GM23248 (cell line): ENCODE measurements at places on chromosomes 12 and 14.
A peak's percentile ranks its signal among the peaks of the same experiment; 100 is the strongest.

- peak; percentile 53 for DNase-seq
These were observed 71.8 kb upstream of the BCL2L14 start for GRCh38 chr12:11998944-11999315.

DNA sequence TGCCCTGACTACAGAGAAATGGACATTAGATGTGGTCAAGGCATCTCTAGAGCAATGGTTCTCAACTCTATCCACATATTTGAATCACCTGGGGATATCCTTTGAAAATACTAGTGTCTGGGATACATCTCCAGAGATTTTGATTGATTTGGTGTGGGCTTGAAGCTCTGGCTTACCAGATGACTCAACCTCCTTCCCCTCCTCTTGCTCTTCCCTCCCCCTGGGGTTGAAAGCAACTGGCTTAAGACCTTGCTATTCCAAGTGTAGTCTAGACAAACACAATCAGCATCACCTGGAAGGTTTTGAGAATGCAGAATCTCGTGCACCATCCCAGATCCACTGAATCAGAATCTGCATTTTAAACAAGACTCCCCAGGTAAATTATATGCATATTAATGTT, 183.8 kb downstream of the DAD1 start:
- no peak for DNase-seq

GRCh38 chr14:67241411-67242167, at the start of gene PALS1:
Gene PALS1 (plus strand): TSS chr14:67241435. CDS start chr14:67279171, 37,736 bp downstream.
- peak; percentile 94 for DNase-seq

GRCh38 chr14:60723116-60723906, 840 bp downstream of the SIX4 start:
- peak; percentile 77 for DNase-seq

GRCh38 chr14:101884934-101885576, 79.3 kb upstream of the DYNC1H1 start:
- no peak for DNase-seq

- DNase-seq, result peak; percentile 99
These were observed 181.3 kb upstream of the FKBP4 start for GRCh38 chr12:2613326-2614073.

DNA sequence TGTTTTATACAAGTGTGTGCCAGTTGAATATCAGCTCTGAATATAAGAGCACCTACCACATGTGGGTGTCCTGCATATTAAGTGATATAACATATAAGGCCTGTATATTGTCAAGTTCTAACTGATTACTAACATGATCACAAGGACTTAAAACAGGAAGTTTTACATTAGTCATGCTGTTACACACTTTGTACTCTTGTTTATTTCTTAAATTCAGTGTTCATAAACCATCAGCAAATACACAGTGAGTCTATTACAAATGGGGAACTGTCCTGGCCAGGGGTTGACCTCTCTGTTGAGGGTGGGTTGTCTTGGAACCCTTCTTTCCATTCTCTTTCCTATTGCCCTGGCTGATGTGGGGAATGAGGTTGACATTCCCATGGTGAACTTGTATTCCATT, 19.1 kb downstream of the HELB start:
- no peak for DNase-seq

DNA sequence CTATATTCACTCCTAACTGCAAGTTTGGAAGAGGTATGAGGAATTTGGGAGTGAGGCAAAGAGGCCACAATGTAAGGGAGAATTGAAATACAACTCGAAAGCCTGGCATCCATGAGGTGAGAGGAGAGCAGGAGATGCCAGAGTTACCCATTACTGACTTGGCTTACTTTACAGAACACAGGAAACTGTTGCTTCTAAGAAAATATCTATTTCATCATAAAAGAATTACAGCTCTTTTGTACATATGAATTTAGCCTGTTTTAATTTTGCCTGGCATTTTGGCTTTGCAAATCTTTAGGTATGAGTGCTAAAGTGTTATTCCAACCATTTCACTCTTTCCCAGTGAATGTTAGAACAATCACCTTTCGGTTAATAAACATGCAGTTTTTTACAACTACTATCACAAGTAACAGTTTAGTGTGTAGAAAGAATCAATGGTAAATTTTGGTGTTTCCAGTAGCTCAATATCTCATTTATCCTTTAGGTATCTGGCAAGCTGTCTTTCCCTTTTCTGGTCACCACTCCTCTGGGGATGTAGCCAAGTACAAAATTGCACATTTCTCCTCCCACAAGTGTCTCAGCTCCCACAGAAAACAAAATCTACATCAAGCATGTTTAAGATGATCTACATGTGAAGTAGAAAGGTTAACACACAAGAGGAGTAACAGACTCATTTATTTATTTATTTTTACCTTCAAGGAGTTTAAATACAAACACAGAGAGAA, 196.6 kb upstream of the DCN start:
- no peak for DNase-seq

- peak; percentile 53 for DNase-seq
These were observed 26.6 kb downstream of the NUP37 start for GRCh38 chr12:102093319-102093718.

DNA sequence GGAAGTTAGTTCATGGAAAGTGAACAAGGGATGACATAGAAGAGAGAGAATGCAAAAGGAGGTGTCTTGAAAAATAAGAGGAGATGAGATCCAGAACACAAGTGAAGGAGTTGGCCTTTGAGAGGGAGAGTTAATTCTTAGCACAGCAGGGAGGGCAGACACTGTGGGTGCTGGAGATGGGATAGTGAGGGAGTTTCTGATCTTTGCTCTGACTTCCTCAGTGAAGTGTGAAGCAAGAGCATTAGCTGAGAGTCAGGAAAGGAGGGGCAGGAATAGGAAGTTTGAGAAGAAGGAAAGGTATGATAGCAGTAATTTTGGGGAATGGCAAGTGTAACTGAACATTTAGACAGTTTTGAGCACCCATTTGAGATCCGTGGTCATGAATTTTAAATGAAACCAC, 75.8 kb upstream of the COCH start:
- DNase-seq, result no peak

GRCh38 chr12:125996443-125996842, 931.2 kb downstream of the AACS start:
- DNase-seq, result no peak

- no peak for DNase-seq
These were observed 113.5 kb downstream of the TMTC2 start for GRCh38 chr12:82800185-82800584.

GRCh38 chr14:24818058-24818822, 184.2 kb upstream of the GZMB start:
- DNase-seq, result no peak

- peak; percentile 28 for DNase-seq
These were observed 51.5 kb upstream of the RAP1B start for GRCh38 chr12:68559246-68559645.

DNA sequence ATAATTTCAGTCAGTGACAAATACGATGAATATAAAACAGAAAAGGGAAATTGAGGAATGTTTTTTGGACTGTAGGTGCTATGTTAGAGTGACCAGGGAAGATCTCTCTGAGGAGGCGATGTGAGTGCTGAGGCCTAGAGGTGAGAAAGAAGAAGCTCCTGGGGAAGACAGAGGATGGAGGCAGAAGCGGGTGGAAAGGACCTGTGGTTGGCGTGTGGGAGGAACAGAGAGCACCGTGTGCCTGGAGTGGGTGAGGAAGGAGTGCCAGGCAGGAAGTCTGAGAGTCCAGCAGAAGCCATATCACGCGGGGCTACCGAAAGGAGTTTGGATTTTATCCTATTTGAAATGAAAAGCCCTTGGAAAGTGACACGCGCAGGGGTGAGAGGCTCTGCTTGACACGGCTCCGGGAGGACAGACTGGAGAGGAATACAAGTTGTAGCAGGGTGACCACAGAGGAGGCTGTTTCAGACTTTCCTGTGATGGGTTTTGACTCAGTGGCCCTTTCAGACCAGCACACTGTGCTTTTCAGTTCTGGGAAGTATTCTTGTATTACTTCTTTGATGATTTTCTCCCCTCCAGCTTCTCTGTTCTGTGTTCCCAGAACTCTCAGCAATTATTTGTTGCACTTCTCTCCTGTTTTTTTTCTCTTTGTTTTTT, 96.9 kb downstream of the VRK1 start:
- DNase-seq, result no peak

DNA sequence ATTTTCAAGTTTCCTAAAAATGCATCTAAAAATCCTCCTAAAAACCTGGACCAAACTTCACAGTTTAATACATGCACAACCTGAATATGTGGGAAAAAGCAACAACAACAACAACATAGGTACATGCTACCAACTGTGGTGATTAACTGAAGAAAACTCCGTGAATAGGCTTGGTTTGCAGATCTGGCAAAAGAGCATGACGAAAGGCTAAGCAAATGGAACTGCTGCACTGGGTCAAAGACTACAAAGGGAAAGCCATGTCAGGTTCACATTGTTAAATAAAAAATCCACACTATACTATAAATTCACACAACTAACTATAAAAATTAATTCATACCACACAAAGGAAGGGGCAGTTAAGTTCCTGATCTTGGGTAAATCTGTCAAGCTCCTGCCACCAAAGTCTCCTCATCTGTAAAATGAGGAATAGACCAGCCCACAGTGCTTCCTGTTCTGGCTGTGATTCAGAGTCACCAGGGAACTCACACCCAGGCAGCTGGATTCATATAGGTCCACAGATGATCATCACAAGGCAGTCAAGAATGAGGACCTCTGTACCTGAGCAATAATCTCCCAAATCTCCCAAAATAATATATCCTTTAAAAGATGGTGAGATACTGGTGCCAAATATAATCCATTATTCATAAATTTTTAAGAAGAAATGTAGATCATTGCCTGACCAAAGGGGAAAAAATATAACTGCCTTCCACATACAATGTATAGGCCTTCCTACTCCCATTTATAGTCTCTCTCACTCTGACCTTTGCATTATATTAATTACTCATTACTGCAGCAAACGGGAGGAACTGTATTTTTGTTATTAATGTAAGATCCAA, 7.0 kb downstream of the CORO1C start:
- peak; percentile 68 for DNase-seq

- no peak for DNase-seq
These were observed 106.4 kb downstream of the SLC25A47 start for GRCh38 chr14:100429537-100429936.

DNA sequence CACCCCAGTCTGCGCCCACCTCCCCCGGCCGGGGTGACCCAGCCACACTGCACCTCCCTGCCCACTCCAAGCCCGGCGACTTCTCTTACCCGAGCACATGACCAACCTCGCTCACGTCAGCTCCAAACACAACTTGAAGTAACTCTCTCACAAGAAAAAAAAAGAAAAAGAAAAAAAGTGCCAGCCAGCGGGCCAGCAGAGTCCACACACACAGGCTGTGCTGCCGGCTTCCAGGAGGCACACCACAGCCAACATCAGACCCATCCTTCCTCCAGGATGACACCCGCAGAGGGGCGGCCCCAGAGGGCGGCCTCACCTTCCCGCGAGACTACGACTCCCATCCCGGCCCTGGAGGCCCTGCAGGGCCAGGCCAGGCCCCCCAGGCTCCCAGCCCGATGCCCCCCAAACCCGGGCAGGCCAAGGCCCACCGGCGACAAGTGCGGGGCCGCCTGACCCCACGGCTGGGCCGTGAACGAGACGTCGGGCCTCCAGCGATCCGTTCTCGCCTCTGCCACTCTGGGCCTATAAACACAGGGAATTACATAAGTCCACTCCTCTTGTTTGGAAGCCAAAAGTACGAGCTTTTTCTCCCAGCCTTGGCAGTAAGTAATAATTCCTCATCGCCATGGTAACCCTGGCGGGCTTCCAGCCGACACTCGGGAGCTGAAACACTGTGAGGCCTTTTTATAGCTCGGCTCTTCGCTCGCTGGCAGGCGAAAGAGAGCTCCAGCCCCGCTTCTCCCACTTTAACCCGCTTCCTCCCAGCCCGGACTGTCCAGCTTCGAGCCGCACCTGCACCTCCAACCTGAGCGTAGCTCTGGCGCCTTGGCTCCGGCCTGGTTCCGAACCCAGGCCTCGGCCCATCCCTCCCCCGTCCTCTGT, 49.1 kb downstream of the NCOR2 start:
- peak; percentile 98 for DNase-seq

GRCh38 chr12:116171549-116171948, 105.9 kb downstream of the MED13L start:
- peak; percentile 51 for DNase-seq

DNA sequence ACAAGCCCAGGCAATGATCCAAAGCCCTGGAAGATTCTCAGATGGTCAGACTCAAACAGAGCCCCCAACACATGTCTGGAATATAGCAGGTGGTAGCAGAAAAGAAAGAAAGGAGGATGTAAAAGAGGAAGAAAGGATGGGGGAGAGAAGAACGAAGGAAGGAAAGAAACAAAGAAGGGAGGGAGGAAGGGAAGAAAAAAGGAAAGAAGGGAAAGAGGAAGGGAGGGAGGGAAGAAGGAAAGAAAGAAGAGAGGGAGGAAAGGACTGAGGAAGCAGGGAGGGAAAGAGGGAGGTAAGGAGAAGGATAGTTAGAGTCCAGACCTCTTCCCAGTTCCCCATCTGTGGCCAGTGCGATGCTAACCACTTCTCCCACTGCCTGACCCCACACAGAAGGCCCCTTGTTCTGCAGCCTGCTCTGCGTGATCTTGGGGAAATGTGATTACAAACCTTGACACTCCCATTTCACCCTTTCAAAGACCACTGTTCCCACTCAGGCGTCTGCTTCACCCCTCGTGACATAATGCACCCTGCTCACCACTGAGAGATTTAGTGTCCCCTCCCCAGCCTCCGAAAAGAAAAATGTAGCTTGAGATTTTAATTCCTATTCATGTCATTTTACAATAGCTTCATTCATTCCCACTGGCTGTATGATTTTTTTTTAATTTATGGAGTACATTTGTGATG, 357.9 kb downstream of the BCL11B start:
- no peak for DNase-seq

DNA sequence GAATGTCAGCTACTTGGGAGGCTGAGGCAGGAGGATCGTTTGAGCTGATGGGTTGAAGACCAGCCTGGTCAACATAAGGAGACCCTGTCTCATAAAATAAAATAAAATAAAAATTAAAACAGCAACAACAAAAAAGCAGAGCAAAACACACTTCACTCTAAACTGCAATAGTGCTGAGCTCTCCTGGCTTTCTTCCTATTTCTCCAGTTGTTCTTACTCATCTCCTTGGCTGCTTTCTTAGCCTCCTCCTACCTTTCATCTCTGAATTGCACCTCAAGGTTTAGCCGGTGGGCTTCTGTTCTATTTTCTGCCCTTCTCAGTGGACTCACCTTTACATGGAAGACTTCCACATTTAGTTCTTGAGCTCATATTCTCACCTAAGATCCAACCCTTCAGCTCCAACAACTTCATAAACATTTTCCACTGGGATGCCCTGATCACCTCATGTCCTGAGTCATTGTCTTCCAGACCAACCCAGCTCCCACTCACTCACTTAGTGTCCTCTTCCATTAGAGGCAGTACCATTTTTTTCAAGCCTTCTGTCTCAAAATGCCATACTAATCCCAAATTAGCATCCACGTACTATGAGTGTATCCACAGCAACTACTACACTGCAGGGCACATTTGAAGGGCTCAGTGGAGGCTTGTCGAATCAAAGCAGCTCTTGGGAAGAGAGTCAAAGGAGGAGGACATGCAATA, 41.2 kb upstream of the TMED10 start:
- DNase-seq, result peak; percentile 74

DNA sequence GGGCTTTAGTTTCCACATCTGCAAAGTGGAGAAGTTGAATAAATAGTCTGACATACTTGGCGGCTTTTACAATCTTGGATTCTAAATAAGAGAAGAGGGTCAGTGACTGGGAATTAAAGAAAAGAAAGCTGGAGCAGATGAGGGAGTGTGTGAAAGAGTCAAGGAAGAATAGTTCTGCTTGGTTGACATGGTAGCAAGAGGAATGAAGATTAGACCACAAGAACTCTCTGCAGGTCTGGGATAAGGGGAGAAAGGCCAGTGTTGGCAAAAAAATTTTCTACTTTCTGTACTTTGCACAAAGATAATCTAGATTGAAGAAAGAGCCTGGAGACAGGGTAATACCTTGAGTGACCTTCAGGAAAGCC, 5.9 kb downstream of the ITGB7 start:
- DNase-seq, result no peak
